Uterus (tissue), 4 donors: ENCODE measurements at places on chromosomes 5 and 9. TPM values are rescaled to one million over a fixed set of nuclear protein-coding genes. Genes with fewer than 3 reads are reported as not detected.

Gene EDIL3
- total RNA-seq: 29.7 TPM

Gene CDH12
- total RNA-seq: not detected

Gene ZNG1F
- 1.0 TPM for total RNA-seq

Gene HNRNPK
- 785 TPM for total RNA-seq

Gene SAXO1
- total RNA-seq: 0.37 TPM

Gene SURF2
- total RNA-seq: not detected

Gene ARHGEF28
- total RNA-seq: 16.0 TPM

Gene POU5F2
- 2.0 TPM for total RNA-seq

Gene FBLL1
- total RNA-seq: not detected

Gene DDX4
- 0.48 TPM for total RNA-seq

Gene RORB
- total RNA-seq: 1.3 TPM

Gene SELENOP
- 758 TPM for total RNA-seq

Gene PLAC8L1
- not detected for total RNA-seq

Gene SPINK4
- not detected for total RNA-seq

Gene FBP2
- not detected for total RNA-seq

Gene SLIT3
- total RNA-seq: 32.1 TPM

Gene HAVCR1
- not detected for total RNA-seq

Gene PLEKHG4B
- 8.3 TPM for total RNA-seq

Gene FRRS1L
- total RNA-seq: 10.9 TPM

Gene PCDHGA5
- 1.8 TPM for total RNA-seq
